ENCODE measurements at places on chromosomes 5 and 9. TPM values are rescaled to one million over a fixed set of nuclear protein-coding genes. Genes with fewer than 3 reads are reported as not detected.
A peak's percentile ranks its signal among the peaks of the same experiment; 100 is the strongest.

Gene WDR38
- 1.5 TPM for polyA plus RNA-seq

Gene PDLIM4
- polyA plus RNA-seq, result 12.4 TPM

Gene PCDHB9
- polyA plus RNA-seq, result 4.8 TPM

Gene INSL4
- polyA plus RNA-seq, result not detected

DNA sequence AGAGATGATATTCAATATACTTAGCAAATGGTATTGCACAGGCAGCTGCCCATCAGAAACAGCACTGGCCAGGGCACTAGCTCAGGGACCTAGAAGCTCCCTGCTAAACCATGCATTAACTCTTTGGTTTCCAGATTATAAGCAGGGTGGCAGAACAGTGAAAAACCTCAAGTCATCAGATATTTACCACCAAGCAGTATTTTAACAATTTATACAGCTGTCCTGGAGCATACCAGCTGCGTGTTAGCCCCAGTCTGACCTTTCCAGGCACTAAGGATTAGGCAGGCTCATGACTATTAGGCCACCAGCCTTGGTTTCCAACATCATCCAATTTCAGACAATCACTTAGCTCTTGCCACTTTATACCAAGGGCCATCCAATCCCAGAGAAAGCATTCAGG lies 326.5 kb downstream of the CAAP1 start:
- DNase-seq, result no peak

GRCh38 chr9:20614602-20615216 lies 7.6 kb downstream of the MLLT3 start:
- DNase-seq, result no peak

DNA sequence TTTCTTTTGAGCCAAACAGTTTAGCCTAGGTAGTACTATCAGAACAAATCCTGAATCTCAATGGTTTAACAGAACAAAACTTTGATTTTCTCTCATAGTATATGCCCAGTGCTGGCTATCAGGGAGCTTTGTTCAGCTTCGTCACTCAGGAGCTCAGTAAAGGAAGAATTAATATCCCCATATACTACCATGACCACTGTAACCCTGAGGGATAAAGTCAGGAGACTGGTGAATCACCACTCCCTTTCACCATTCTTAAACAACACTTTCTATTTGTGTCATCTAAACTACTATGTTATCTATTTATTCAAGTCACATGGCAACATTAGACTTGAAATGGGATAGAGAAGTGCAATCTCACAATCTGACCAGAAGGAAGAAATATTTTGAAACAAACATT lies 522.6 kb upstream of the COX7C start:
- no peak for DNase-seq

- peak; percentile 49 for DNase-seq
These were observed 9.8 kb downstream of the LURAP1L start for GRCh38 chr9:12784461-12785259.

GRCh38 chr9:134589748-134590147 lies 51.9 kb upstream of the COL5A1 start:
- no peak for DNase-seq
